COLO829 (cell line): ENCODE measurements at places on chromosomes 4 and X.
A peak's percentile ranks its signal among the peaks of the same experiment; 100 is the strongest.

- no peak for DNase-seq
Measured at GRCh38 chr4:128284317-128284716, 3.3 kb downstream of the PGRMC2 start.

GRCh38 chrX:23980011-23980441 lies 47.0 kb downstream of the KLHL15 start:
- no peak for DNase-seq

- peak; percentile 69 for DNase-seq
Measured at GRCh38 chr4:180913750-180914149, 1329.5 kb upstream of the TENM3 start.

GRCh38 chr4:98558471-98559169 lies 99.8 kb downstream of the TSPAN5 start:
- no peak for DNase-seq

- no peak for DNase-seq
Measured at GRCh38 chr4:20529691-20530090, 170.6 kb upstream of the PACRGL start.

GRCh38 chr4:118154649-118155048 lies 120.4 kb downstream of the NDST3 start:
- DNase-seq, result no peak

DNA sequence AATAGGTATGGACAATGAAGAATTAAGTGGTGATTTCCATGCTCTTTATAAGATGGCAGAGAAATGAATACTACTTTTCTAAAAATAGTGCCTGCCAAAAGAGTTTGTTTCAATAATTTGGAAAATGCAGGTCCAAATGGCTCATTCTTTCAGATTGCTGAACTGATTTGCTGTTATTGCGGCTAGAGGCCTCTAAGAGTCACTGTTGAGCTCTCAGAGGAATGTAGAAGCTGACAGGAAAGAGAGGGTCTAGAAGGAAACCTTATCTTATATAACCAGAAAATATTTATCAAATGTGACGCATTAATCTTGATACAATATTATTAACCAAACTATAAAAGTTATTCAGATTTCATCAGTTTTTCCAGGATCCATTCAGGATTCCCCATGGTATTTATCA lies 65.7 kb upstream of the PAGE1 start:
- peak; percentile 6 for DNase-seq
